ENCODE measurements at places on chromosomes 3 and 15. TPM values are rescaled to one million over a fixed set of nuclear protein-coding genes. Genes with fewer than 3 reads are reported as not detected.

DNA sequence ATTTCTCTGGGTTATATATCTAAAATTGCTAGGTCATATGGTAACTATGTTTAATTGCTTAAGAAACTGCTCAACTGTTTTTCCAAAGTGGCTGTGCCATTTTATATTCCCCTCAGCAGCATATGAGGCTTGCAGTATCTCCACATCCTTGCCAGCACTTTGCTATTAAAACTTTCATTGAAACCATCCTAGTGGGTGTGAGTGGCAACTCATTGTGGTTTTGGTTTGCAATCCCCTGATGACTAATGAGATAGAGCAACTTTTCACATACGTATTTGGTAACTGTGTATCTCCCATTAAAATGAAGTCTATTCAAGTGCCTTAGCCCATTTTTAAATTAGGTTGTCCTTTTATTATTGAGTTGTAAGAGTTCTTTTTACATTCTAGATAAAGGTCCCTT, 17.3 kb downstream of the KPNA1 start:
- no peak overlapping the region for H3K27ac ChIP-seq
- H3K4me1 ChIP-seq: peaks cover 2% of the 10 kb centered on the region
- no peak for DNase-seq
- peaks cover 17% of the 10 kb centered on the region for H3K36me3 ChIP-seq
- no peaks in the 10 kb centered on the region for H3K27me3 ChIP-seq
- H3K4me3 ChIP-seq: no peak overlapping the region

- no peaks in the 10 kb centered on the region for H3K27me3 ChIP-seq
- H3K4me1 ChIP-seq: no peaks in the 10 kb centered on the region
- no peak overlapping the region for H3K4me3 ChIP-seq
- no peak for DNase-seq
These were observed 62.0 kb downstream of the LMCD1 start for GRCh38 chr3:8563597-8563996.

GRCh38 chr3:59990915-59991314, 941.1 kb upstream of the CFAP20DC start:
- no peaks in the 10 kb centered on the region for H3K4me1 ChIP-seq
- H3K27me3 ChIP-seq: peaks cover 14% of the 10 kb centered on the region
- no peak for DNase-seq
- H3K36me3 ChIP-seq: no peaks in the 10 kb centered on the region

DNA sequence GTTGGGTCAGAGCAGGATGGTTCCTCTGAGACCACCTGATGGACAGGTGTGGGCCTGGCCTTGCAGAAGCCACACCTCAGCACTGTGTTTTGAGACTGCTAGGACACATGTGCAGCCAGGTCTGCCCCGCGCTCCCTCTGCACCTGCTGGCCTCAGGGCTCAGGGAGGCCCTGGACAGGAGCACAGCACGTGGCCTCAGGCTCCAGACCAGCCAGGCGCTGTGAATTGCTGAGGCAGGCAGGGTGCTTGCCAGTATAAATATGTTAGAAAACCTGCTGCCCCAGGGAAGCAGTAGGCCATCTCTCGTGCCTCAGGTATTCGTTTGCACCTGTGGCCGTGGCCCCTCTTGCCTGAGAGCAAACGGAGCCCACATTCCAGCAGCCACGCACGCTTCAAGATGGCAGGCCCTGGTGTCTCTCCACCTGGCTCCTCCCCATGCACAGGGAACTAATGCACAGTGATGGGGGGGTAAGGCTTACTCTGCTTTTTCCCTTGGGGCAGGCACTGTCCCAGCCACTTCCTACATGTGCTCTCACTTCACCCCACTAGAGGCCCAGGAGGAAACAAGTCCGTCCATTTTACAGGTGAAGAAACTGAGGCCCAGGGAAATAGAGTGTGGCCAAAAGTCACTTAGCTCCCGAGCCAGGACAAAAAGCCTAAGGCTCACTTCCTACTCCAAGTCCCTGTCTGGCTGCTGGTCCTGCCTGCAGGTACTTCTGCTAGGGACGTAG, 20.4 kb downstream of the SEC61A1 start:
- H3K27ac ChIP-seq: no peak overlapping the region
- no peaks in the 10 kb centered on the region for H3K27me3 ChIP-seq

- DNase-seq: no peak
- no peak overlapping the region for H3K27ac ChIP-seq
- H3K36me3 ChIP-seq: no peaks in the 10 kb centered on the region
- H3K4me1 ChIP-seq: no peaks in the 10 kb centered on the region
- H3K27me3 ChIP-seq: peaks cover 7% of the 10 kb centered on the region
These were observed 269.5 kb upstream of the DCBLD2 start for GRCh38 chr3:99170867-99171517.

DNA sequence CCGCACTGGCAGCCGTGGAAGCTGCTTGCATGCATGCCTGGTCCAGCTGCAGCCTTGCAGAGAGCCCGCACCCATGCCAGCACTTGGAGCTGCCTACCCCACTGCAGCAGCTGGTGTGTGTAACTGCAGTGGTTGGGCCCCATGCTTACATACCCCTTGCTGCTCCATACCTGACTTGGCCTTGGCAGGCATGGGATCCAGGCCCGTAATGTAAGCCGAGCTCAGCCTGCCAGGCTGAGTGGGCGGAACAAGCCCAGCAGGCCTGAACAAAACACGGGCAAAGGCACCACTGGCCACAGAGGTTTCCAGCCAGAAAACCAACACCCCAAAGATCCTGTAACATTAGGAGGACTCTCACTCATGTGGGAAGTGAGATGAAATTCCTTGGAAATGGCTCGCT, 48.3 kb downstream of the SLC6A20 start:
- DNase-seq: no peak
- H3K4me1 ChIP-seq: no peaks in the 10 kb centered on the region
- no peaks in the 10 kb centered on the region for H3K27me3 ChIP-seq
- no peak overlapping the region for H3K4me3 ChIP-seq
- H3K36me3 ChIP-seq: peaks cover 11% of the 10 kb centered on the region

DNA sequence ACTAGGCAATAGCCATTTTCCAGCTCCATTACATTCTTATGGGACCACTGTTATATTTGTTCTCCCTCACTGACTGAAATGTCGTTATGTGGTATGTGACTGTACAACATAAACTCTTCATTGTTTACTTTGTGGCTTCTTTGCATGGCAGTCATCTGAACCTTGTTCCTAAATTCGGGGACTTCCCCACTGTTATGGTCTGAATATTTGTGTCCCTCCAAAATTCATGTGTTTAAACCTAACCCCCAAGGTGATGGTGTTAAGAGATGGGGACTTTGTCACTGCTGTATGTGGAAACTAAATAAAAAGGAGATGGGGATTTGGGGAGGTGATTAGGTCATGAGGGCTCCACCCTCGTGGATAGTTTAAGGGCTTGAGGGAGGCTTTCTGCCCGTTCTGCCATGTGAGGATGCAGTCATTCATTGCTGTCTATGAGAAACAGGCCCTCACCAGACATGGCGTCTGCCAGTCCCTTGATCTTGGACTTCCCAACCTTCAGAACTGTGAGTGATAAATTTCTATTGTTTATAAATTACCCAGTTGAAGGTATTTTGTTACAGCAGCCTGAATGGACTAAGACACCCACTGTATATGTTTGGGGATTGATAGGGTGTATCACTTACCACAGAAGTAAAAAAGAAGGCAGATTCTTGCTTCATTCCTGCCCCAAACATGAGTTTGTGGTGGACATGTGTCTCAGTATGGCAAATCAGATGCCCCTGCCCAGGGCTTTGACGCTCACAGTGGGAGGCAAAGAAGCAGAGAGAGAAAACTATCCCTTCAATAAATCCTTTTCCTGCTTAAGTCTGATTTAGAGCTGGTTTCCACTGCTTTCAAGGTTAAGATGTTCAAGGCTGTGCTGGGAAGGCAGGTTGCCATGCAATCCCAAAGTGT, 138.0 kb upstream of the UBE2E1 start:
- no peak overlapping the region for H3K27ac ChIP-seq
- H3K4me1 ChIP-seq: peaks cover 11% of the 10 kb centered on the region
- no peak overlapping the region for H3K4me3 ChIP-seq
- DNase-seq: no peak
- H3K36me3 ChIP-seq: no peaks in the 10 kb centered on the region

DNA sequence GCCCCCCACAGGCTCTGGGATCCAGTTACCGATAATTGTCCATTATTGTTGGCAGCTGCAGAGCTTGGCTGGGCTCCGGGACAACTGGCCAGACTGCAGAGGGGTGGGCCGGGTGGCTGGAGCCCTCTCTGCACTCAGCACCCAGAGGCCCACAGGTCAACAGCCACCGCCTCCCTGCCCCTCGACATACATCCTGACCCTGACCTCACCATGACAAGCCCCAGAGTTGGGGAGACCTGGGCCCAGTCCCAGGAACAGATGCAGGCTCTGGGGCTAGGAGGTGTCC, 22.4 kb downstream of the PTH1R start:
- no peak for DNase-seq
- H3K4me1 ChIP-seq: no peaks in the 10 kb centered on the region
- H3K4me3 ChIP-seq: no peak overlapping the region
- no peaks in the 10 kb centered on the region for H3K27me3 ChIP-seq

DNA sequence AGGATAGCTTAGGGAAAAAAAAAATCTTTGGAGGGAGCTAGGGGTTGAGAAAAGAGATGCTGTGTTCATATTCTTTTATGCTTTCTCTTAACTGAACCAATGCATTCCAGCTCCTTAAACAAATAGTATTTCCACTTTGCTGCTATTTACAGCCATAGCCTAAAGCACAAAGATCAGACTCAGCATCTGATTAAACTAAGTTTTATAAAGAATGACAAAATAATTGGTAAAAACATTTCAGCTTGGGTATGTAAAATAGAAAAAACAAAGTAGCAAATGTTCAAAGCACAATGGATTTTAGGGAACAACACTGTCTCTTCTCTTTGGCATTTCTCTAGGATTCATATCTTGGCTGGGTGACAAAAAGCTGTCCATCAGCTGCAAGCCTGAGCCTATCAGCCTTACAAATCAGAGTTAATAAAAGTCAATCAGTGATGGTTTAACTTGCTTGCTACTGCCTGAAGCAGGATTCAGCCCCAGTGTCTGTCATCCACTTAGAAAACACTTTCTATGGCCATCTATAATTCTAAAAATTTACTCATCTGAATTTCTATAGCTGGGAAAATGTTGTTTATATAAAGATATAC, 232.1 kb upstream of the CDIN1 start:
- no peak for DNase-seq
- H3K36me3 ChIP-seq: peaks cover 2% of the 10 kb centered on the region
- peaks cover 56% of the 10 kb centered on the region for H3K4me1 ChIP-seq
- peak overlapping the region; percentile 73 for H3K27ac ChIP-seq
- H3K4me3 ChIP-seq: no peak overlapping the region

GRCh38 chr3:156465194-156465593, 89.7 kb downstream of the SSR3 start:
- H3K27me3 ChIP-seq: no peaks in the 10 kb centered on the region
- H3K36me3 ChIP-seq: no peaks in the 10 kb centered on the region
- H3K27ac ChIP-seq: peak overlapping the region; percentile 88
- H3K4me3 ChIP-seq: no peak overlapping the region
- DNase-seq: no peak

DNA sequence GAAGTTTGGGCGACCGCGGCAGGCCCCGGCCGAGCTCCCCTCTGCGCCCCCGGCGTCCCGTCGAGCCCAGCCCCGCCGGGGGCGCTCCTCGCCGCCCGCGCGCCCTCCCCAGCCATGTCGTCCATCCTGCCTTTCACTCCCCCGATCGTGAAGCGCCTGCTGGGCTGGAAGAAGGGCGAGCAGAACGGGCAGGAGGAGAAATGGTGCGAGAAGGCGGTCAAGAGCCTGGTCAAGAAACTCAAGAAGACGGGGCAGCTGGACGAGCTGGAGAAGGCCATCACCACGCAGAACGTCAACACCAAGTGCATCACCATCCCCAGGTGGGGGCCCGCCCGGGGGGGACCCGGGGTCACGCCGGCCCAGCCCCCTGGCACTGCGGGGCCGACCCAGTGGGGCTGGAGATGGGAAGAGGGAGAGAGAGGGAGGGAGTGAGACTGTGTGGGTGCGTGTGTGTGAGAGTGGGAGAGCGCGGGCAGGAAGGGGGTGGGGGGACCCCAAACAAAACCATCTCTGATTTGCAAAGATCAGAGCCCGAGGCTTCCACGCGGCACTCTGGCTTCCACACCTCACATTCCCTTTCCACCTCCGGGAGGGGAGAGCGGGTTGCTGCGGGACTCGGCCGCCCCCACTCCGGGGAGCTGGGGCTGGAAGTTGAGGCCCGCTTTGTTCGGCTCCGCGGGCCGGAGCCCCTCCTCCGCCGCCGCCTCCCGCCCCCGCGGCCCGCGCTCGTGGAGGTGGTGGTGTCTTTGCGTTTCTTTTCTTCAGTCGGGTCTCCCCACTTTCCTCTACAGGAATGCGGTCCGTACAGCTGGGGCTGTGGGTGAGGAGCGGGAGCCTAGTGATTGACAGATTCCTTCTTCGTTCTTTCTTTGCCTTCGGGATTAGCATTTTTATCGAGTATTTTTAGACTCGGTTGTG, 898 bp downstream of the SMAD3 start:
- DNase-seq: no peak
- peaks cover 51% of the 10 kb centered on the region for H3K4me1 ChIP-seq
- H3K4me3 ChIP-seq: peak overlapping the region; percentile 98
- peaks cover 3% of the 10 kb centered on the region for H3K36me3 ChIP-seq
- peaks cover 2% of the 10 kb centered on the region for H3K27me3 ChIP-seq
- peak overlapping the region; percentile 97 for H3K27ac ChIP-seq

DNA sequence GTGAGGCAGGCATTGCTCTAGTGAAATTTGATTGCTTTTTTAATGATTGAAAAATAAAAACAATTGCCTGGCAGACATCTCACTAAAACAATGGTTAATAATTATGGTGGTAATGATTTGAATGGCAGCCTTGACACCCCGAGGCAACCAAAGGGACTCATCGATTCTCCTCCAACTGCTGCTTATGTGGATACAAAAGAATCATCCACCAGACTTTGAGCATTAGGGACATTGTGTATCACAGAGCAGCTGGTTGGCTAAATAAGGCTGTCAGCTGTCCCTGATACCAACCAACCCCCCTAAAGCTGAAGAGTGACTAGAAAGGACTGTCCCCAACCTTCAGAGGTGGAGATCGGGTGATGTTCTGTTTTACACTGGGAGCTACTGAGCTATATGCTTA, 1.7 kb upstream of the CD47 start:
- H3K27me3 ChIP-seq: peaks cover 14% of the 10 kb centered on the region
- no peak for DNase-seq
- no peaks in the 10 kb centered on the region for H3K36me3 ChIP-seq
- H3K4me1 ChIP-seq: peaks cover 40% of the 10 kb centered on the region
- peak overlapping the region; percentile 30 for H3K27ac ChIP-seq

DNA sequence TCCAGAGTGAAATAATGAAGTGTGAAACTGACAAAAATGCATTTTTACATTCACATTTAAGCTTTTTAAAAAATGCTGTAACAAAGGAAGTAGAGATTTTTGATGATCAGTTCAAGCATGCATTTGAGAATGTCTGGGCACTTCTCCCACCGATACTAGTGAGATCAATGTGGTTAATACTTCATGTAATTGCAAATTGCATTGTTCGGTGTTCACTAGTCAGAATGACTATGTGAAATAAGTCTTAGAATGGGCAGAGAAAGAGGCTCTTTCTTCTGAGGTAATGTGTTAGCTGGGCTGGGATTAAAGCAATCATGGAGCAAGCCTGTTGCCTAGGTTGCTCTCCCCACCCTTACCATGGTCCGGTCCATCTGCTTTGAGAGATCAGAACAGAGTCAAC, 587.0 kb upstream of the GRM7 start:
- no peaks in the 10 kb centered on the region for H3K27me3 ChIP-seq
- no peak overlapping the region for H3K4me3 ChIP-seq
- H3K27ac ChIP-seq: no peak overlapping the region
- no peak for DNase-seq
- no peaks in the 10 kb centered on the region for H3K4me1 ChIP-seq

Gene C3orf22
- not detected for total RNA-seq

Gene ECE2
- total RNA-seq: not detected

Gene GOLGA6B
- total RNA-seq: 0.18 TPM

Gene CASR
- total RNA-seq: 0.02 TPM

Gene ASB14
- not detected for total RNA-seq

Gene GOLGA8G
- total RNA-seq: not detected

Gene ANKRD34C
- total RNA-seq: not detected

Gene ISLR2
- total RNA-seq: 1.3 TPM

Gene UROC1
- not detected for total RNA-seq

Gene RMDN3
- 29.3 TPM for total RNA-seq

Gene SLCO2A1
- 25.5 TPM for total RNA-seq

Gene C3orf20
- 0.09 TPM for total RNA-seq

Gene ZDHHC23
- total RNA-seq: 4.2 TPM

All from mesothelial cell of epicardium (in vitro differentiated cells).